ENCODE measurements at places on chromosomes 1 and 21. TPM values are rescaled to one million over a fixed set of nuclear protein-coding genes. Genes with fewer than 3 reads are reported as not detected.

- DNase-seq: no peak
Observed at GRCh38 chr21:21851657-21852056, 853.4 kb downstream of the NCAM2 start.

- DNase-seq: no peak
Observed at GRCh38 chr1:66426239-66426853, 107.6 kb upstream of the SGIP1 start.

DNA sequence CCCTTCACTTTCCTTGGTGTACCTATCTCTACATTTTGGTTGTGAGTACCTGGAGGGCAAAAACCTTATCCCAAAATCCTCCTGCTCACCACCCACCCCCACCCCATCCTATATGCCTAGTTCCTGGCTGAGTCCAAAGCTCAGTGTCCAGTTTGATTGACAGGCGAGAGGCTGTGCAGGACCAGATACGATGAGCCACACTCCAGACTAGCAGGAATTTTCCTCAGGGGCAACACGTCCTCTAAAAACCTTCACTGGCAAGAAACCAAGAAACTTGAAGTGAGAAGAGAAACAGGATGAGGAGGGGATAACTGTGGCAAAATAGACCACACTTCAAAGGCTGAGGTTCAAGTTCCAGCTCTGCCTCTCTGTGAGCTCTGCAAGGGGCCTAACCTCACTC, 1.1 kb upstream of the SLAMF8 start:
- DNase-seq: no peak

DNA sequence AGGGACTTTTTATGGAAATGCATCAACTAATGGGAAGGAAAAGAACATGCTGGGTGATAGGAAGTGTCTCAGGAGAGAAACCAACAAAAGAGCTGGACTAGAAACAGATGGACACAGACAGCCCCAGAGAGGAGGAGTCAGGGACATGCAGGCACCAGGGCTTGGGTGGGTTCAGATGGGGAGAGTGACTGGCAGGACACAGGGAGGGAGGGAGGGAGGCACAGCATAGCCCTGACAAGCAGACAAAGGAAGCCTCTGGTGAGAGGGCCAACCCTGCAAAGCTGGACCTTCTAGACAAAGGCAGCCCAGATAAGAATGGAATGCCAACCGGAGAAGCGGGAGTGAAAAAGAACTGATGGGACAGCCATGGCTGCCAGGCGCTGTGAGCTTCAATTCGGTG, 568.8 kb downstream of the AJAP1 start:
- DNase-seq: no peak

GRCh38 chr1:200252531-200252930, 157.3 kb downstream of the ZNF281 start:
- no peak for DNase-seq

DNA sequence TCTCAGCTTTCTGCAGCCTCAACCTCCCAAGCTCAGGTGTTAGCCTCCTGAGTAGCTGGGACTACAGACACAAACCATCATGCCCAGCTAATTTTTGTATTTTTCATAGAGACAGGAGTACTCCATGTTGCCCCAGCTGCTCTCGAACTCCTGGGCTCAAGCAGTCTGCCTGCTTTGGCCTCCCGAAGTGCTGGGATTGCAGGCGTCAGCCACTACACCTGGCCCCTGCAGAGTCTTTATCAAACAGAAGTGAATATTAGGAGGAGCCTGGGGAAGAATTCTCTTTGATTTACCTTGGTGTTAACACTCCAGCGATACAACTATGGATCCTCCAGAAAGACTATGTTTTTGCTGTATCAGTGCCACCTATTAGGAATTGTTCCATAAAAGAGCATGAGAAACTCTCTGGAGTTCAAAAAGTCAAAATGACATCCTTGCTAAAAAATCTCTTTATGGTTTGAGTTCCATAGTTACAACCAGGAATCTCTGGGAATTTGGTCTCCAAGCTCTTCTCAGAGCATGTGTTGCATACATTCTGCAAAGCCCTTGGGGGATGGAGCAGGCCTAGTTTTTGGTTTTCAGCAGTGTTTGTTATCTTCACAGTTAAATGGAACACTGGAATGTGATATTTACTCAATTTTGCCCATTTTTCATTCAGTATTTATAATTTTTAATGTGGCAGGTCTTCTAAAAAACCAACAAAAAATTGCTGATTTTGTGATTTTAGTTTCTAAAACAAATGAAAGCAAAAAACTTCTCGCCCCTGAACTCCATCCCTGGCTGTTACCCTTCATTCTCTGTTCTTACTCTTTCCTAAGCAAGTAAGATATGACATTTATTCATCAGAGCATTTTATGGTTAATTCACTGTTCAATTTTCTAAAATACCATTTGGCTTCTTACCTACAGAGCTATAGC, 77.3 kb downstream of the OLFML2B start:
- no peak for DNase-seq

- DNase-seq: no peak
Observed at GRCh38 chr1:5615076-5615475, 377.1 kb downstream of the NPHP4 start.

- no peak for DNase-seq
Observed at GRCh38 chr1:30255111-30255724, 468.2 kb downstream of the MATN1 start.

Gene AMY2B
- polyA plus RNA-seq: 61.1 TPM

Gene BTG3
- polyA plus RNA-seq: 36.9 TPM

Gene OR10T2
- not detected for polyA plus RNA-seq

Gene TEX38
- polyA plus RNA-seq: 0.34 TPM

Gene KRTAP15-1
- not detected for polyA plus RNA-seq

Gene USH2A
- 0.07 TPM for polyA plus RNA-seq

Data from renal pelvis (tissue), 12 donors.